ENCODE measurements at places on chromosomes 2 and 18.

- DNase-seq: no peak
These were observed 447.6 kb upstream of the TCF4 start for GRCh38 chr18:56035546-56035945.

DNA sequence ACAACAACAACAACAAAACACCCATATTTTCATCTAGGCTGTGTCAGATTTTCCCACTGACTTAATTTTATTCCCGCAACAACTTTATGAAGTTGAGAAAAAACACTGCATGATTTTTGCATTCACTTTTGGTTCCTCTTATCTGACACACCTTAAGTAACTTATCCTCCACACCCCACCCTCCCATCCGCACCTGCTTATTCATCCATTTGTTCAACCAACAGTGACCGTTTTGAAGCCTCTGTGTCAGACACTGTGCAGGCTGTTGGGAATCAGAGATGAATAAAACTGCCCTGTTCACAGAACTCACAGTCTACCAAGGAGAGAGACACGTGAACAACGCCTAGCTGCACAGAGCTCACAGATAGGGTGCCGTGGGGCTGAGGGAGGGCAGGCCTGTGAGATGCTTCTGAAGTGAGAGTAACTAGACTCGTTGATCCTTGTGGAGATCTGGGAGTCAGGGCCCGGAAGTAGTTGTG, 7.4 kb downstream of the CNNM4 start:
- DNase-seq: no peak

DNA sequence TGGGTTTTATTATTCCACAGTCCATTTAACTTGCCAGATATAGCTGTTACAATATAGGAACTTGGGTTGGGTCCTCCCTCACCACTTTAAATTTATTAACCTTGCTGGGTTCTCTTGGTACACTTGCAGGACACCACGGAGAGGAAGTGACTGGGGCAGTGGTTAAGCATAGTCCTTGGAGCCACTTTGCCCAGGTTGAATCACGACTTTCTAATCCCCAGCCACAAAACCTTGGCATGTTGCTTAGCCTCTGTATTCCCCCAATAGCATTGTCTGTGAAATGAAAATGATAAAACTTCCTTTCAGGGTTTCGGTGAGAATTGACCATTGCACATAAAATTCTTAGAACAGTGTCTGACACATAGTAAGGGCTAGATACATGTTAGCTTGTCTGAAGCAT, 221.2 kb downstream of the IRS1 start:
- DNase-seq: no peak

GRCh38 chr18:44885507-44885906, 204.8 kb downstream of the SETBP1 start:
- no peak for DNase-seq

GRCh38 chr2:169637620-169638019, 53.5 kb downstream of the PPIG start:
- DNase-seq: no peak

DNA sequence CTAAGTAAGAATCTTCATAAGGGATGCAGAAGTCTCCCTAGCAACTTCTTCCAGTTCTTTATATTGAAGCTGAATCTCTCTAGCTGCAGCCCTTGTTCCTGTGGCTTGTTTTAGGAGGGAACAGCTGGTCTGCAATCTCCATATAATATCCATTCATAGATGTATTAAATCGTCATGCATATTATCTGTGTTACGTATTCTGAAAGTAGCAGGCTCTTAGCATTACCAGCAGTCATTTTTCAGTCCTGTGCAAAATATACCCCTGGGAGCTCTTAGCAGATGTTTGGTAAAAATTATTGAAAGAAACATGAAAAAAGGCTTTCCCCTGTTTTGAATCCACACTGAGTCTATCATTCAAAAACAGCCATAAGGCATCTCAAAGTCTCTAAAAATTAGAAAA, 385.3 kb downstream of the IRS1 start:
- no peak for DNase-seq

GRCh38 chr2:116499389-116499788, 1315.1 kb upstream of the DDX18 start:
- DNase-seq: no peak

DNA sequence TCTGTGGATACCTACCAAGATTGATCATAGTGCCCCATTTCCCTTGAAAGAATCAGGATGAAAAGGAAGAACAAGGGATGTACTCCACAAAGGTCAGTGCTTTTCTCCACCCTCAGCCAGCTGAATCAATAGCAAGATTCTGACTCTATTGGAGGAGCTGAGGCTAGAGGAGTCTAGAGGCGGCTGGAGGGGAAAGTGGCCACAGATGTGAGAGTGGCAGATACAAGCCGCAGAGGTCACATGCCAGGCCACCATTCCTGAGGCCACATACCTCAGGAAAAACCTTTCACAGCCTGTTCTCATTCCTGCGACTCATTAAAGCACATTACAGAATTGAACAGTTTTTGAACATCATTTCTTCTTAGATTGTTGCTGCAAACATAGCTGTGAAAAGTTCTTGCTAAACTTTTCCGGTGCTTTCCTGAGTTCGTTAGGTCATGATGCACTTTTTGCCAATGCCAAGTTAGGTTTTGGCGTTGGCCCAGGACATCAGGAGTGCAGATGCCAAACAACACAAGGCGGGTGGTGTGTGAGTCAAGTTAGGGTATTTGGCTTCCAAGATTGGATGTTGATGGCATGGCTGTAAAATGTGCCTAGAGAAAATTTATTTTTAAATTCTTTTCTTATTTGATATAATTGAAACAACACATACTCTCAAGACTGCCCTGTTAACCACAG, 160.7 kb upstream of the SP5 start:
- no peak for DNase-seq

- no peak for DNase-seq
These were observed 38.9 kb downstream of the BCL2L11 start for GRCh38 chr2:111159641-111160040.

GRCh38 chr2:173962583-173963110, 2.5 kb downstream of the SP3 start:
- DNase-seq: no peak

DNA sequence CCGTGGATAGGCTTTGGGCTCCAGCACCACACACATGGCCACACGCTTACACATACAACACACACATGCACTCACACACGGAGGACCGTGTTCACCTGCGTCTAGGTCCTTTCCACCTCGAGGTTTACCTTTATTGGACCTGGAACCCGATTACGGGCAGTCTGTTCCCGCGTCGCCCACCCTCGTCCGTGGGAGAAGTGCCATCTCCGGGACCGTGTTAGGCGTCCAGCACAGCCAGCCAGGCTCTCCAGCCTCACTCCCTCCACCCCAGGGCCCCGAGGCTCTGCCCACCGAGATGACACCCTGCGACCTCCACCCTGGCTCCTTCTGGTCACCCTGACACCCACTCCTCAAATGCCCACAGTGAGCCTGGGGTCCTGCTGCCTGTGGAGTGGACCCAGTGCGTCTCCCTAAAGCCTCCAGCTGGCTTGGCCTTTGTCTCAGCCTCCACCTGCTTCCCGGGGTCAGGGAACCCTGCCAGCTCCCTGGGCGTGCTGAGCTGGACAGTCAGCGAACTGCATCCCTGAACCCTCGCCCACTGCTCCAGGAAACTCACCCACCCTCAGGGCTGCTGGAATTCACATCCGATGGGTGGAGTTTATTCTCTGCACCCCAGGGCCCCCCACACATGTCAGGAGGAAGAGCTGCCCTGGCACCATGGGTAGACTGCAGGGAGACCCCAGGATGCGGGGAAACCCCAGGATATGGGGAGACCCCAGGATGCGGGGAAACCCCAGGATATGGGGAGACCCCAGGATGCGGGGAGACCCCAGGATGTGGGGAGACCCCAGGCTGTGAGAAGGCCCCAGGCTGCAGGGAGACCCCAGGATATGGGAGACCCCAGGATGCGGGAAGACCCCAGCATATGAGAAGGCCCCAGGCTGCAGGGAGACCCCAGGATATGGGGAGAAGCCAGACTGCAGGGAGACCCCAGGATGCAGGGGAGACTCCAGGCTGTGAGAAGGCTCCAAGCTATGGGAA, 33.0 kb downstream of the ADI1 start:
- DNase-seq: no peak

DNA sequence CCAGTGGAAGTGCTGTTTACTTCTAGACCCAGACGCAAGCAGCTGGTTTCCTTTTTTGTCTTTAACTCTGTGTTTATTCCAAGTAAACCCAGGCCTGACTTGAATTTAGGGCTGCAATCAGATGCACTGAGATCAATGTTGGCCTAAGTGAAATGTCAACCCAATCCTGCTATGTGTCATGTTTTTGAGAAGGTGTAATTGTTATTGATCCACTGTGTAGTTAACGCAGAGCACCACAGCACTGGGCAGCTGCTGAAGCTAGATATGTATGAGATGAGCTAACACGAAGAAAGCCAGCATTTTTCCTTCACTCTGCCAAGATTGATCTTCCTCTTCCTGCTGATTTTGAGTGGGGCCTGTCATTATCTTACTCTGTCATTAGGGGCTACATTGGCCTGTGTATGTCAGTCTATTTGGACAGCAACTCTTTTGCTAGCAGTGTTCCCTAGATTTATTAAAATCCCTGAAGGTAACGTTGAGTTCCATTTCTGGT, 18.9 kb upstream of the DLX1 start:
- no peak for DNase-seq

DNA sequence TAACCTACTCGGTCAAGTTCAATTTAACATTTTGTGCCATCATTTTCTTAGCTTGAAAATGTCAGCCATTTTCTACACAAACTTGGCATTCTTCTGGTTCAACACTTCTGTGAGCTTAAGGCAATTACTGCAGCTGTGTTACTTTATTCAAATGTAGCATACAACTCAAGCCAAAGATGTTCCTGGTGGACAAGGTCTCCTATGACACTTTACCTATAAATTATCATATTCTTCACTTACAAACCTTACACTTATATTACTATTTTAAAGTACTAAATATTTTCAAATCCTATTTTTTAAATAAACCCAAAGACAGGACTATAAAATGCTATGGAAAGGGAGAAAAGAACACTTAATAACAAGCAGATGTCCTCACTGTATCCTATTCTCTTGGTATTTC, 1045.3 kb downstream of the TSN start:
- DNase-seq: no peak

- no peak for DNase-seq
These were observed 882.9 kb upstream of the ZEB2 start for GRCh38 chr2:145402706-145403277.

GRCh38 chr18:76306685-76307292, 188.3 kb downstream of the ZNF516 start:
- no peak for DNase-seq

- no peak for DNase-seq
These were observed 1.5 kb downstream of the ZNF532 start for GRCh38 chr18:58866066-58866772.

GRCh38 chr18:13108330-13108729, 110.2 kb upstream of the LDLRAD4 start:
- DNase-seq: no peak

DNA sequence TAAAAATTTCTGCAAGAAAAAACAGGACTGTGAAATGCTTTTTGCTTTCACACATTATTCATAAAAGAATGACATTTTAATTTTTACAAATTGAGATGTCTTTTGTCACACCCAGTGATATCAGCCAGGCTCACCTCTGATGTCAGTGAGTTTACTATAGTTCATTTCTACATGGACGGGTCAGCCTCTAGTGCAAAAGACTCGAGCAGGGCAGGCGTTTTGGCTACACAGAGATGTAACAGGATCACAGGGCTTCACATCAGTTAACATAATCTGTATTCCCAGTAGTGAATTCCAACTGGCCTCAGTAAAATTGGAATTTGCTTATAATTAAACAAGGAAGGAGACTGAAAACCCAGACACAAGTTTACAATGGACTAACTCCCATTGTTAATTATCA, 275.6 kb upstream of the ZSWIM2 start:
- DNase-seq: no peak

GRCh38 chr2:173347305-173348168, 7.1 kb upstream of the CDCA7 start:
- no peak for DNase-seq

Data from activated CD4-positive, alpha-beta T cell treated with anti-CD3 and anti-CD28 coated beads, Interleukin-2, amount 50 U/mL, for 24 hours (primary cell).